CD4-positive, alpha-beta T cell treated with Interleukin-10 for 1 hour (primary cell): ENCODE measurements at places on chromosomes 2 and 18.

DNA sequence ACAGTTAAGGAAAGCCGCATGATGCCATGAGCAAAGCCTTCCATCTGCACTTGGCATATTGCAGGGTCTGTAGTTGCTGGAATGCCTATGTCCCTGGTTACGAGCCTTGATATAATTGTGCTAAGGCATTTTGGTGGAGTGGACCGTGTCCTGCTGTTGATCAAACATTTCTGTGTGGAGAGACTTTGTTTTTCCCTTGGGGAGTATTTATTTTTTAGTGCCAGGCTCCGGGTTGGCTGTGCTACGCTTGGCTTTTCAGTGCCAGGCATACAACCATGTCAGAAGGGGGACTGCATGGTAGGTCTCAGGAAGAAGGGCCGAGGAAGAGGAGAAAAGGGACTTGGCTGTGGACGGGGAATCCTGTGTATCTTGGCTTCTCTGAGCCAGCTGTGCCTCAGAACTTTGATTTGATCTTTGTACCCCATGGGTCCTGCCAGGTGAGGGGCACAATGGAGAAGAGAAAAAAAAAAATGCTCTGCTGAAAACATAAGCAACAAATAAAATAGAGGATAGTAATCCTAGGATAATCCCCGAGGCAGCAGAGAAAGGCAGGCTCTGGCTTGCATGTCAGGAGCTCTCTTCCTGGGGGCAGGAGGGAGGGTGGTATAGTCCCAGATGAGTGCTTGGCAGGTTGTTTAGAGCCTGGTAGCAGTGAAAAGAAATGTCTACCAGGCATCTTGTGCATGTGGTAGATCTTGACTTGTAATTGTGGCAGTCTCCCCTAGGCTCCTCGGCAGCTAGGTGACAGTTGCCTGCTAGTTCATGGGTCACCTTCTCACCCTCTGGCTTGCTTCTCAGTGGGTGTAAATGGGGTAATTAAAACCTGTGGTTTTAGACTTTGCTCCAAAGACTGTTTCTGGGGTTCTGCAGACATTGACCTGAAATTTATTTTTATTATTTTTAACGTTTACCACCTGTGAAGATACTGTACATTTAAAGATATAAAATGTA is 233.0 kb downstream of the NEDD4L start:
- no peak for DNase-seq

GRCh38 chr2:178199334-178199733 is 5.0 kb downstream of the OSBPL6 start:
- DNase-seq: no peak

DNA sequence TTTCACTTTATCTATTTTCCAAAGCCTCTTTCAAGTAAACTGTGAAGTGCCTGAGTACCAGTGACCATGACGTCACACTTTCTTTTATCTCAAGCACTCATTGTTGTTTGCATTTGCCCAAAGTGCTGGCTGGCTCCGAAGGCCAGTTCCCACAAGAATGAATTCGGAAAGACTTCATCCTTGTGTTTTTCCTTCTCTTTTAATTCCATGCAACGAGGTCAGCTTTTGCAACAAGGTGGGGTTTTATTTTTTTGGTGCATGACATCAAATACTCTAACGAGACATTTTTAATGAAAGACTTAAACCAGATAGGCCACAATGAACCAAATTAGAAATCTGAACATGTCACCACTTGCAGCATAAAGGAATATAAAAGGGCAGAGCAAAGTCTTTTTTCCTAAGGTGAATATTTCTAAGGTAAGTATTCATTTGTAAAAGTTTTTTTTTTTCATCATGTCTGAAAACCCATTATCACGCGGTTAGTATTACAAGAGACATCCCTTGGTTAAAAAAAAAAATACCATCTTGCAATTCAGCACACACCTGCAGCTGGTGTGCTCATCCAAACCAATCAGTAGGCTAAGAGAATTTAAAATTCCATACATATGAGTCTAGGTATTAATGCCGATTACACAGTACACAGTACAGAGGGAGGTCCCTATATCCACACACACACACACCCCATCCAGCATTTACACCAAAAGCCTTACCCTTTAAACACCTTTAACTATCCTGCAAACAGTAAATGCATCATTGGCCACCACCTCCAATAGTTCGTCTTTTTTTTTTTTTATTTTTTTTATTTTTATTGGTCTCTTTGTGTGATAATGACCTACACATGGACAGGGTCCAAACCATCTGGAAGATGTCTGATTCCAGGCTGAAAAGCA is 2.3 kb downstream of the ARL4C start:
- DNase-seq: peak; percentile 67

DNA sequence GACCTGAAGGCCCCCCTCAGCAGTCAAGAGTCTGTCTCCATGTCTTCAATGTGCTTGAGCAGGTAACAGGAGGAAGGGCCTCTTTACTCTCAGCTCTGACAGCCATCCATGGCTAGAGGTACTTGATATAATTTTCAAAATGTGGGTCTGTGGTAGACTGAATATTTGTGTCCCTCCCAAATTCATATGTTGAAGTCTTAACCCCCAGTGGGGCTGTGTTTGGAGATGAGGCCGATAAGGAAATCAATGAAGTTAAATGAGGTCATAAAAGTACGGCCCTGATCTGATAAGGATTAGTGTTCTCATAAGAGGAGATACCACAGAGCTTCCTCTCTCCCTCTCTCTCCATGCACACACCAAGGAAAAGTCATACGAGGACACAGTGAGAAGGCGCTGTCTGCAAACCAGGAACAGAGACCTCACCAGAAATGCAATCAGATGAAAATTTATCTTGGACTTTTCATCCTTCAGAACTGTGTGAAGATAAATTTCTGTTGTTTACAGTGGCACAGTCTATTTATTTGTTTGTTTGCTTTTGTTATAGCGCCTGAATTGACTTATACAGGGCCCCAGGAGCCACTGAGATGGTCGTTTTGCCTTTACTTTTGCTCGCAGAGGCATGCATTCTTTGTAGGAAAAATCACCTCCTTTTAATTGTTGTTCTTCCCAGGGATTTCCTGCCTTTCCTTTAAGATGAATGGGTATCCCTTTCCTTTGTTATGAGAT is 274.8 kb upstream of the TRIB2 start:
- peak; percentile 23 for DNase-seq

- DNase-seq: no peak
These were observed 1108.1 kb upstream of the CHAC2 start for GRCh38 chr2:52659546-52659945.

- DNase-seq: peak; percentile 26
These were observed 22.9 kb downstream of the ZNF532 start for GRCh38 chr18:58887613-58887963.

DNA sequence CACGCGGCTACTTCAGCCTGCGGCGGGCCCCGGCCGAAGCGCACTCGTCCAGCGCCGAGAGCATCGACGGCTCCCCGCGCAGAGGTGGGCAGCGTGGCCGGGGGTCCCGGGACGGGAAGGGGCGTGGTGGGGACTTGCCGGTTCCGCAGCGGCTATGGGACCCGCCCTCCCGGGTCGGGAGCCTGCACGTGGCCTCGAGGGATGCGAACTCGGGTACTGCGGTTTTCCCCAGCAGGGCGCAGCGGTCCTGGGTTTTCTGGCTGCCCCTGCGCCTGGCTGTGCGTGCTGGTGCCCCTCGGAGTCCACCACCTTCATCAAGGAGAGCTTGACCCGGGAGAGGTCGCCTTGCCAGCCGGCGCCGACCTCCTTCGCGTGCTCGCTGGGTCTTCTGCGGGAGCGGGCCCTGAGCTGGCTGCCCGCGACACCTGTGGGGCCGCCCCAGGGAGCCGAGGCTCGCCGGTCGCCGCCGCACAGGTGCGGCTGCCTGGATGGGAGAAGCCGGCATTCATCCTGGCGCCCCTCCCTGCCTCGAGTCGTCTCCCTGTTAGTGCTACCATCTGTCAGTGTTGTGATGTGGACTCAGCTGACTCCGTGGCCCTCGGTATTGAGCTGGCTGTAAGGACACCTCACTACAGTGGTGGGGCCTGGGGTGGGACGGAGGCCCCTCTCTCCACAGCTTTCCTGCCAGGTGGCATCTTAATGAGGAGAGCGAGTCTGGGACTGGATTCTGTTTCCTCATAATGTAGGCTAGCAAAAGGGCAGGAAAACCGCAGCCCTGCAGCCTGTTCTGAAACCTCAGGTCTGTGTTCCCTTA is 177.3 kb downstream of the AGAP1 start:
- DNase-seq: no peak
